Stimulated activated CD4-positive, alpha-beta T cell treated with anti-CD3 and anti-CD28 coated beads, Interleukin-1b, Interleukin-23, amount 100 ng/mL, for 24 hours (primary cell): ENCODE measurements at places on chromosomes 5 and 9.

GRCh38 chr9:14271093-14271673 is 42.8 kb downstream of the NFIB start:
- no peak for DNase-seq

DNA sequence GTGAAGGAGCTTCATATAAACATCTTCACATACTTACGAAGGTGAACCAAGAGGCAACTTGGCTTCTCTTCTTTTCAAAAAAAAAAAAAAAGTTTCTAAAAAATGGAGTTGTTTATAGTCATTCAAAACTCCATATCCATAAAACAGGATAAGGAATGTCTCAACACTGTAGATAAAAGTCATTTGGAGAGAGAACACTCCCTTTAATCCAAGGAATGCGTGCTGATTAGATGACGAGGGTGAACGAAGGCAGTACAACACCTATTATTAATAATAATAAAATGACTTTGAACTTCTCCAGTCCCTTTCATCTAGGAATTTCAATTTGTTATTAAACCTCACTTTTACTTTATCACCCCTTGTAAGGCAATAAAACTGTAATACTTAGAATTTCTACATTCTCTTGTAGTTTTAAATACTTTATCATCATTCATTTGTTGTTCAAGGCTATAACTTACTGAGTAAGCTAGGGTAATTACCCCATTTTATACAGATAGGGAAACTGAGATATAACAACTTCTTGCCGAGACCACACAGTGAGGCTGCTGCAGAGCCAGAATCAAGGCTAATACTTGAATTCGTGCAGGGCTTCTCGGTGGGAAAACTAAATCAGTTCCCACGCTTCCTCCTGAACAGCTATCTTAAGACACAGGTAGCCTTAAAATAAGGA is 377.1 kb downstream of the EFNA5 start:
- no peak for DNase-seq

- no peak for DNase-seq
Observed at GRCh38 chr5:56962286-56962685, 10.4 kb upstream of the MIER3 start.

GRCh38 chr9:85594316-85594715 is 147.4 kb downstream of the AGTPBP1 start:
- DNase-seq = no peak

DNA sequence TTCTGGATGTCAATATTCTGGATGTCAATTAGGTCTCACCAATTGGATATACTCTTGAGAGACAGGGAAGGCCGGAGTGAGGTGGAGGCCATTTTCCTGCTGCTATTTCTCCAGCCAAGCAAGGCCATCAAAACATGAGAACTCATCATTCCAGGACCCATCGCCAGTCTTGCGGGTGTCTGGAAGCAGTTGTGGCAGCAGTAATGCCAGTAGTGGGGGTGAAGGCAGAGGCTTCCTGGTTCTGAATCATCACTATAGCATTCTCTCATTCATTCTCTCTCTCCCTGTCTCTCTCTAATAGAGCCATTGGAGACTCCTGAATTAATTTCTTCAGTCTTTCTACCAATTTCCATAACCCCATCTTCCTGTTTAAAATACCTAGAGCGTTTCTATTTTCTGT is 71.8 kb downstream of the EGFLAM start:
- no peak for DNase-seq

DNA sequence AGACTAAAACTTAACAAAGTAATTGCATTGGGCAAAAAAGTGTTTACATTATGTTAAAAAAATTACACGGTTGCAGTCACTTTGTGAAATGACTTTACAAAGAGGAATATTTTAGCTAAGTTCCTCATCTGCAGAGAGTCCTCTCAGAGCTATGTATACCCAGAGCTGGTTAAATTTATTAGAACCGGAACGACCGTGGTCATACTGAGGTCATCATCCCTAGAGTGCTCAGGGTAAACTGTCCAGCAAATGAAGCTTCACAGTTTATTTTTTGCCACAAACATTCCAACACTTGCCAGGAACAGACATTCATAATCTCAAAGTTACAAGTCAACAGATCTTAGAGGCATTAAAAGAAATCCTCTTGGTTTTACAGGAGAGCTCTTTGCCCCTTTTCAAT is 897 bp downstream of the ROPN1L start:
- DNase-seq = no peak

DNA sequence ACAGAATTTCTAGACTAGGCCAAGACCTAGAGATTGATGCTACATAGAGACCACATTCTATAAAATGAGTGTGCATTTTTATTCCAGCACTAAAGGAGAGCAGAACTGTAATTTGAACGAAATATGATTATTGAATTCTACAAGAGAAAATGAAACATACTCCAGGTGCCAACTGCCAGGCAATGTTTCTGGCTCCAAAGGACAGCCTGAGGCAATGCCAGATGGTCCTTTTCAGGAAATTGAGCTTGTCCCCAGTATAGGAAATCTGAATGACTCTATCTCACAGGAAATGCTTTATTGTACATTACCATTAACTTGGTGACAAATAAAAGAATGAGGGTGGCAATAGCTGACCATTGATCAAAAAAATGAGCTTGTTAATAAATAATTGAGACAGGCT is 28.8 kb upstream of the RASGRF2 start:
- DNase-seq = no peak

DNA sequence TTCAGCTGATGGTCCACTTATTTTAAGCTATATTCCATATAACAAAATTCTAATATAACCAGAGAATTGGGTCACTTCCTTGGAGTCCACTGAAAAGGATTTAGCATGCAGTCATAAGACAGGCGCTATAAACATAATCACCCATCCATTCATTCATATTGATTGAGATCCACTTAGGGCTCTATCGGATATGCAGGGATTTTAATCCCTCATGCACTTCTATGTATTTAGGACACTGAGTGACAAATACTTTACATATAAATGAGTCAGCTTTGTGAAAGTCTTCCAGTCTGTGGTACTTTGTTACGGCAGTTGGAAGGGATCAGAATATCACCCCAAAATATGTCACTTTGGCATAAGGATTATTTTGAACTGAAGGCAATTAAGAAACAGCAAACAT is 127.3 kb upstream of the ZNF608 start:
- no peak for DNase-seq

- DNase-seq = no peak
Observed at GRCh38 chr5:140253985-140254384, 48.9 kb downstream of the PFDN1 start.
